ENCODE measurements at places on chromosomes 2 and 18.

DNA sequence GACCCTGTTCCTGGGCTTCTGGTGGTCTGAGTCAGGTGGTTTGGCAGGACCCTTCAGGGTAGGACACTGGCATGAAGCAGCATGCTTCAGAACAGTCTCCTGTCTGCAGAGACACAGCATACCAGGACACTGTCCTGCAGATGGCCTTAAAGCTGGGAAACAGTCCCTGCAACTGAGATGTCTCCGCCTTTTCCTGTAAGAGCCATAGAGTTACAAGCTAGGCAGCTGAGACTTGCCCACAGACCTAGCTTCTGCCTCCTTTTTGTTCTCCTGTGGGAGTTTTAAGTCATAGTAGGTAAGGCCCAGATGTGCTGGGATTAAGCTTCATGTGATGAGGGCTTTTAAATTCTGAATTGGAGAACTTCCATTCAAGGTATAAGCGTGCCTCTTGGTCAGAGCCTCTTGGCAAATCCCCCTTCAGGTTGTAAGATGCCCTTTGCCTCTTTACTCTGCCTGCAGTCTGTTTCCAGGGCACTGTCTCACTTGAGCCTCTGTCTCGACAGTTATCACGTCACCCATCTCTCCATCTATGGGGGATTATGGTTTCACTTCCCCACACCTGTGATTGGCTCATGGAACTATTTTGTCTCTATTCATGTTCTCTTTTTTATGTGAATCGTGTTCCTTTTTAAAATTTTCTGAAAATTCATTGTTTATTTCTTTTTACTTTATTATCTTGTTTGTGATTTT is 51.8 kb downstream of the COA5 start:
- DNase-seq = no peak

- no peak for DNase-seq
Observed at GRCh38 chr18:44309185-44309584, 371.5 kb upstream of the SETBP1 start.

DNA sequence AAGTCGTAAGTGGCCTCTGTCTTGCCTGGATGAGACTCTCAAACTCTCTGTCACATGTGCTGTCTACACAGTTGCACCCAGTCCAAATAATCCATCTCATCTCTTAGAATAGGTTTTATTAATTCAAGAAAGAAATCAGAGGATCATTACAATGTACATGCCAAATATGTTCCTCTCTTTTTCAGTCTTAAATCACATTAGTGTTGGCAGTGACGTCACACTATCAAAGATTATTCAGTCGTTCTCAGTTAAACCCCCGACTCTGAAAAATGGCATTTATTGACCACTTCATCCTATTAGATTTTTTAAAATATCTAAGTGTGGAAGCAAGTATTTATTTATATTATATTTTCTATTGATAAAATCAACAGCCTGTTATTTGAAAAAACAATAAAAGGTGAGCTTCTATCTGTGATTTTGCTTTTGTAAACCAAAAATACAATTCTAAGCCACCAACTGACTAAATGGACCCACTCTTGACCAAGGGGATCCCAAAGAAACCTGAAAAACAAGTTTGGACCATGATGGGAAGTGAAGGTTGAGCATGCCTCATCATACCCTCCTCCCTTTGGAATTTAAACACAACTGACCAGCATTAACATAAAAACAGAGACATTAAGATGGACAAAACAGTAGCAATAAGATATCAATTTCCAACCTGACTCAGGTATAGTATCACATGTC is 1894.4 kb upstream of the LRRTM1 start:
- DNase-seq = no peak

DNA sequence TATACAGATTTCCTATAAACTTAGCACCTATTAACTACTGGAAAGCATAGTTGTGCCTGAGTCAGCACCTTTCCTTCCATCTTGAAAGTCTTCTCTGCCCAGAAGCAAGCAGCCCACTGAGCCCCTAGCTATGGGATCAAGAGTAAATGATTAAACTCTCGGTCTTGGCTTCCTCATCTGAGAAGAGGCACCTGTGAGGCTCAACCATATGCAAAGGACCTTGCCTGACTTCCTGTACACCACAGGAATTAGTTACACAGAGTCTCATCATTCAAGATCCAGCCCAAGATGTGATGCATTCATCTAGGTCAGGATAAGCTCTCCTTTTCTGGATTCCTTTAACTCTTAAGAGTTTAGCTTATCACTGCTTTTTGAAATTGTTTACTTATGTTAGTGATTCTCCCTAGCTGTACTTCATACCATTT is 96.0 kb downstream of the CDH2 start:
- no peak for DNase-seq

GRCh38 chr2:159792599-159792998 is 5.4 kb downstream of the CD302 start:
- no peak for DNase-seq

- DNase-seq = peak; percentile 70
Observed at GRCh38 chr2:215973954-215974699, 39.2 kb downstream of the MREG start.
